HT-29 (cell line): ENCODE measurements at places on chromosomes 1 and 21.

DNA sequence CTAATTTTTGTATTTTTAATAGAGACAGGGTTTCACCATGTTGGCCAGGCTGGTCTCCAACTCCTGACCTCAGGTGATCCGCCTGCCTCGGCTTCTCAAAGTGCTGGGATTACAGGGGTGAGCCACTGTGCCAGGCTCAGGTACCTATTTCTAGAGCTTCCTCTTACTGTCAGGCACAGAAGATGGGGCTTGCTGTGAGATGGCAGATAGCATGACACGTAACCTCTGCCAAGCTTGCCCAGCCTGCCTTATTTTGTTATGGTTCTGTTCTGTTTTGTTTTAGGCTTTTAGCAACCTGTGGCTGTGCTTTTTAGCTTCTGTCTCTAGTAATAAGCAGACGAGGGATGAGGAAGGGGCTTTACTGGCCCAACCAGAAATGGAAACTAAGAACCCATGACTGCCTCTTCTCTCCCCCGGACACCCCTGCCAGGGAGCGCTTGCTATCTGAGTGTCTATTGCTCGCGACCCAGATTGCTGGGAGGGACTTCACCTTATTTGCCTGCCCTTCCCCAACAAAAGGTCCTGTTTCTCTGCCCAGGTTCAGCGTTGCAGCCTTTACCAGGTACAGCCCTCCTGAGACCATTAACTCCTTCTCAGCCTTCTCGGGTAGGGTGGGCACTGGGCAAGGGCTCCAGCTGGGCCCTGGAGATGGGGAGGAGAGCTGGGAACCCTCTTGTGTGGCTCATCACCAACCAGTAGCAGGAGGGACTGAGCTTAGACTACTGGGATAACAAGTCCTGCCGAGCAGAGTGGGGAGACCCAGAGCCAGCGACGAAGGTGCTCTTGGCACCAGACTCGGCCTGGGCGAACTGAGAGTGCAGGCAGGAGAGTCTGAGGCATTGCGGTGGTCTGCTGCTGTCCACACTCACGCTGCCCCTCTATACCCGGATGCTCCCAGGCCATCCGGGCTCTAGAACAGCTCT lies 13.5 kb upstream of the LGR6 start:
- no peak for DNase-seq

- DNase-seq, result peak; percentile 13
Measured at GRCh38 chr1:235156265-235156664, 4.8 kb downstream of the RBM34 start.

- DNase-seq, result no peak
Measured at GRCh38 chr1:213320191-213320870, 269.3 kb downstream of the RPS6KC1 start.

DNA sequence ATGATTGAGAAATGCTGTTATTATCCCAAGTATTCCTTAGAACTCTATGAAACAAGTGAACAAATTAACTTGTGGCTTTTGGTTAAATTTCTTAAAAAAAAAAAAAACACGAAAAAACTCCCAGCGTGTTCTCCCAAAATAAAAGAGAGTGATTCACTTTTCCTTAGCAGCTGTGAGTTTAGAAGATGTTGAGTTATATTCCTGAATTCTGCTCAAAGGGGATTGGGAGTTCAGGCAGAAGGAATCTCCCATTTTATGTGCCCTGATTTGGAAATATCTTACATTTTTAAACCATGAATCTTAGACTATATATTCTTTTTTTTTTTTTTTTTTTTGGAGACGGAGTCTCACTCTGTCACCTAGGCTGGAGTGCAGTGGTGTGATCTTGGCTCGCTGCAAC lies 34.3 kb downstream of the SMG7 start:
- no peak for DNase-seq

DNA sequence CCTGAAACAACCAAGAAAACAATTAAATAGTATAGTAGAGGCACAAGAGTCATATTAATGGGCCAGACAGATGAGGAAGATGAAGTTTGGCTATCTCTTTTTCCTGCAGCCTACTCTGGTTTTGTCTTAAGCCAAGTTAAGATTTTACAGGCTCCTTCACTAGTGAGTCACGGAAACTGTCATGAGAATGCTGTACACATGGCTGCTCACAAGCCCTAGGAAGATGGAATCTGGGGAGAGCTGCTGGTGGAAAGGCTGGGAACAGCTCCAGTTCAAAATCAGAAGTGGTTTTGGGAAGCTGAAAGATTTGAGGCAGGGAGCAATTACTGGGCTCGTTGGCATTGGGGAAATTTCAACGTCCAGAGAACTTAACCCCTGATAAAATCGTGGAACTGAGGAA lies 46.4 kb upstream of the S1PR1 start:
- no peak for DNase-seq

DNA sequence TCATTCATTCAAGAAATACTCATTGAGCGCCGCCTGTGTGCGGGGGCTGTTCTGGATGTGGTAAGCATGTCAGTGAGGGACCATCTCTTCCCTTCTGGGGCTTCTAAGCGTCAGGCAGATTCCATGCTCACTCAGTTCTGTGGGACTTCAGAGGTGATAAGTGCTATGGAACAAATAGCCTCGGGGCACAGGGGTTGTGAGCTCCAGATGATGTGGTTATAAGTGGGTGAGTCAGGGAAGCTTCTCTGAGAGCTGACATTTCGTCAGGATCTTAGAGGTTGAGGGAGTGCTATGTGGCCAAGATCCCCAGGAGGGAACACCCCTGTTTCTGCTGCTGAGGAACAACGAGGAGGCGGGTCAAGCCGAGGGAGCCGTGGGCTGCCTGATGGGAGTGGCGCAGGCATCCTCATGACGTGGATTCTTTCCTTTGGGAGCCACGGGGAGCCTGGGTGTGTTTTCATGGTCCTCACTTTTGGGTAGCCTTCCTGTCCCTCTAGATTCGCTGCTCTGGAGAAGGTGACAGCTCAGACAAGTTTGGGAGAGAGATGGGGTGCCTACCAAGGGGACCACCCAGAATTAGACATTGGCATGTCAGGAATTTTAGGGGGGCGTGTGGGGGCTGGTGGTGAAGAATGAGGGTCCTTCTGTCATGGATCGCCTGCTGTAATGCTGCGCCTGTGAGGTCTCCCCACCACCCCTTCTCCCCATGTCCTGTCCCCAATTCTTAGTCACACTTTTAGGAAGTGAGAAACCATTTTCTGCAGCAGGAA lies 38.5 kb downstream of the HUNK start:
- DNase-seq, result no peak

- DNase-seq, result no peak
Measured at GRCh38 chr1:9143250-9143649, 14.3 kb upstream of the GPR157 start.

GRCh38 chr1:14173598-14173997 lies 424.9 kb upstream of the KAZN start:
- DNase-seq, result no peak

DNA sequence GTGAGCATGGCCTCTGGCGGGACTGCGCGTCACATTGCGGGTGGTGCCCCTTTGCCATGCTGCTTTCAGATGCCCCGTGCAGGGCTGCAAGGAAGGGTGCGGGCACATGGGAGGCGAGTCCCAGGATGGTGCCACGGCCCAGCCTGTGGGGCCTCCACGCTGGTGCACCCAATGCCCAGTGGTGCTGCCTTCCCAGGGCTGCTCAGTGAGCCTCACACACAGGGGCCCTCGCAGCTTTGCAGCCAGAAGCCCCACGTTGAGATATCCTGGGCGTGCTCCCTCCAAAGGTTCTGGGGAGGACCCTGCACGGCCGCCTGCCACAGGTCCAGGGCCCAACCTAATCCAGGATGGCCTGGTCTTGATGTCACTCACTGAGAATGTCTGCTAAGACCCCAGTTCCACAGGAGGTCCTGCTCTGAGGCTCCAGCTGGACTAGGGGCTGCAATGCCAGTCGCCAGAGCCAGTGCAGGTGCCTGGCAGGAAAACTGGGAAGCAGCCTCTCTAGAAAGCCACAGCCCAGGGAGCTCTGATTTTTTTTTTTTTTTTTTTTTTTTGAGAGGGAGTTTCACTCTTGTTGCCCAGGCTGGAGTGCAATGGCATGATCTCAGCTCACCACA lies 34.1 kb upstream of the PRSS38 start:
- DNase-seq, result no peak

DNA sequence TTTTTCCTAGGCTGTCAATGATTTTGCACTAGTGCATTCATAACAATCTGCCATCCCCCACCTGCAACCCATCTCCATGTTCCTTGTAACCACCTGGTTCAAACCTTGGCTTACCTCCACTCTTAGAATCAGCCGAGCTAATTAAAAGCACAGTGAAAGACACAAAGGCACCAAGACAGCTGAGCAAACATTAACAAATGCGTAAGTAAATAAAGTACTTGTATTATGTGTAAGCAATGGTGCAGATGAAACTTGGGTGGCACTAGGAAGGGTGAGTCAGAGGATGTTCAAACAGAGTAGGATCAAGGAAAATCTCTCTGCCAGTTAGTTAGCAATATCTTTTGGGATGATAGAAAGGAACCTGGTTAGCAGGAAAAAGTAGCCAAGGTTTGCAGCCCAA lies 5.1 kb upstream of the FOXJ3 start:
- DNase-seq, result peak; percentile 92

- DNase-seq, result no peak
Measured at GRCh38 chr21:19468991-19469715, 1065.6 kb upstream of the TMPRSS15 start.

- DNase-seq, result no peak
Measured at GRCh38 chr1:243505986-243506689, 250.3 kb downstream of the SDCCAG8 start.

DNA sequence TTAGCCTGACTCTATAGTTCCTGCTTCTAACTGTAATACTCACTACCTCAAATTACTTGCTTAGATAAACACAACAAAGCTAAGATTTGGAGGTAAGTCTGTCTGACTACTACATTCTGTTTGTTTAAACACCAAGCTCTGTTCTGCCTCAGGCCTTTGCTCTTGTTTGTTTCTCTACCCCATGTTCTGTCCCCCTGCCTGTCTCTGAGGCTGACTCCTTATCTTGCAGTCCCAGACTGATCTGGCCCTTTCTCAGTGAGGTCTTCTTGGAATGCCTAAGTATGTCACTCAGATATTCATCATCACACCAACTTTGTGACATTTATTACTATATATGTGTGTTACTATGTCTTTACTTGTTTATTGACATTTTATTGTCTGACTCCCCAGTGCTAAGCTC lies 425.5 kb downstream of the LMO4 start:
- DNase-seq, result no peak

GRCh38 chr1:193402037-193402436 lies 215.6 kb upstream of the B3GALT2 start:
- no peak for DNase-seq

DNA sequence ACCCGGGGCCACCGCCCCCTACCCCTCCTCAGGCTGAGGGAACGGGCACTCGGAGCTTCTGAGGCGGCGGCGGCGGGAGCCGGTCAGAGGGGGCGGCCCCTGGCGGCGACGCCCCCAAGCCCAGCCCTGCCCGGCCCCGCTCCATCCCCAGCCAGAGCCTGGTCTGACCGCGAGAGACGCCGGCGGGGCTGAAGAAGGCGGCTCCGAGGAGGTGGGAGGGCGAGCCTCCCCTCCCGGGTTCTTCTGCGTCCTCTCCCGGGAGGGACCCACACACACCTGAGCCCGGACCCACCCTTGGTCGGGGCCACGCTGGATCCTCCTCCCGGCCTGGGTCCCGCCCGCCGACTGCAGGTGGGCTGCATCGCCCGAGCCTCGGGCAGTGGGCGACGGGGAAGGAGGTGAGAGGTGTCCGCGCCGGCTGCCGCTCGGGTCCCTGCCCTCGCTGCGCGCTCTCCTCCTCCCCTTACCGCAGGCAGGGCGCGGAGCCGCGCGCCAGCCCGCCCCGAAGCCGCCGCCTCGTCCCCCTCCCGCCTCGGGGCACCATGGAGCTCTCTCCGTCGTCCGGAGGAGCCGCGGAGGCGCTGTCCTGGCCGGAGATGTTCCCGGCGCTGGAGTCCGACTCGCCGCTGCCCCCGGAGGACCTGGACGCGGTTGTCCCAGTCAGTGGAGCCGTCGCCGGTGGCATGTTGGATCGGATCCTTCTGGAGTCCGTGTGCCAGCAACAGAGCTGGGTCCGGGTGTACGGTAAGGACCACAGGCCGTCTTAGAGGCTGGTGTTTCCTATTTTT lies at the start of gene RASAL2:
TSS of gene RASAL2 (plus strand) at position 154 of the 788 bp plus-strand sequence. CDS start at position 543, 389 bp downstream.
- peak; percentile 71 for DNase-seq

DNA sequence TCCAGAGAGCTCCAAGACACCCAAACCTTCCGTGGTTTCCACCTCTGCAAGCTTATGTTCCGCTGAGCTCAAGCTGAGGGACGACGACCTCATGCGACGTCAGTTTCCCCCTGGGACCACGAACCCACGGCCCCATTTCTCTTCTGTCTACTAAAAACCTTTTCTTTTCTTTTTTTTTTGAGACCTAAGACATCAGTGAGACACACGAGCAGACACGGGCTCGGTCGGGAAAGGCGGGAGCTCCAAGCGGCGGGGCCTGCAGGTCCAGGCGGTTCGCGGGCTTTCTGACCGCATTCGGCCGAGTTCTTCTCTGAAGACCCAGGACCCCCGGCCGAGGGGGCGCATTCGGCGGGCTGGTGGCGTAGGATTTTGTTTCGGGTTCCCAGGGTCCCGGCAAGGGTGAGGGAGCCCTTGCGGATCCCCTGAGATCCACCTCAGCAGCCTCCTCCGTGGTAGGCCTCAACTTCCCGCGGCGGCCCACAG lies 402 bp downstream of the C21orf58 start:
- peak; percentile 11 for DNase-seq

DNA sequence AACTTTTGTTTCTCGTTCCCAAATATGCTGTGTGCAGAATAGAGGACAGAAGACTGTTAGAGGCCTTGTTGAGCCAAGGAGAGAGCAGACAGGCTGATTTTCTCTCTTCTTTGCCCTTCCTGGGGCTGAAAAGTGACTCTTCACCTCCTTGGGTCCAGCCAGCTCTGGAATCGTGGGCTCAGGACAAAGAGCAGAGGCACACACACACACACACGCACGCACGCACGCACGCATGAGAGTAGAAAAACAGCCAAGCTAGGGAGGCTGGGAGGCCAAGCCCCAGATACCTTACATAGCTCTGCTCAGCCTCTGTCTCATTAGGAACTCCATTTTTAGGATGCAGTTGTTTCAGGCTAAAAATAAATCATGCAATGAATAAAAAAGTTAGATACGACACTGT lies at the start of gene CASQ2:
TSS of gene CASQ2 (minus strand) at position 166 of the 400 bp plus-strand sequence. CDS start 173 bp downstream, outside the sequence.
- DNase-seq, result no peak

GRCh38 chr1:32724678-32725614 lies 22.4 kb upstream of the SYNC start:
- peak; percentile 72 for DNase-seq

DNA sequence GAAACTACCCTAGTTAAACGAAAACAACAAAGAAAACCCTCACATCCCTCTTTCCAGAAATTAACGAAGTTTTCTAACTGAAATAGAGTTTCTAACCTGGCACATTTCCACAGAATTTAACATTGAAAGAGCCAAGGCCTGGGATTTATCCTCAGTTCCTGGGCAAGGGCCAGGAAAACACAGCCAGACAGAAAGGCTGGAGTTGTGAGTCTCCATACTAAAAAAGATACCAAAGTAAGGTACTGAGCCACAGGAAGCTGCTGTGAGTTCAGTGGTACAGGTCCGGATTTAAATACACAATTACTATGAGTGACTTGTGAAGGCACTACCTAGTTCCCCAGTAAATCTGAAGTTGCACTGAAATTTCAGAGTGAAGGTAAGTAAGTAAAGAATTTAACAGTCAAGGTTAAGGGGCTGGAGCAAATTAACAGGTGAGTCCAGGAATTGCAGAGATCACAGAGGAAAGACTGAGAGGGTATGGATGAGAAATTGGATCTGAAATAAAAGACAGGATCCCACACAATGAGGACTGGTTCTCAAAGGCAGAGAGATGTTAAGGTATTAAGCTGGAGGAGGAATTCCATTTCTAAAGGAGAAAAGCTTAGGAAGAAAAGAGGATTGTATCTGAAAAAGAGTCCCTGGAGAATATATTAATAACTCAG lies 905 bp downstream of the LIX1L start:
- peak; percentile 27 for DNase-seq

- no peak for DNase-seq
Measured at GRCh38 chr1:245683676-245684075, 528.9 kb downstream of the KIF26B start.
